T follicular helper cell (primary cell): ENCODE measurements at places on chromosomes 3 and 15.

- DNase-seq = no peak
These were observed 122.3 kb downstream of the ATP1B3 start for GRCh38 chr3:141998669-141999290.

- no peak for DNase-seq
These were observed 63.5 kb downstream of the TLNRD1 start for GRCh38 chr15:81064253-81064652.

DNA sequence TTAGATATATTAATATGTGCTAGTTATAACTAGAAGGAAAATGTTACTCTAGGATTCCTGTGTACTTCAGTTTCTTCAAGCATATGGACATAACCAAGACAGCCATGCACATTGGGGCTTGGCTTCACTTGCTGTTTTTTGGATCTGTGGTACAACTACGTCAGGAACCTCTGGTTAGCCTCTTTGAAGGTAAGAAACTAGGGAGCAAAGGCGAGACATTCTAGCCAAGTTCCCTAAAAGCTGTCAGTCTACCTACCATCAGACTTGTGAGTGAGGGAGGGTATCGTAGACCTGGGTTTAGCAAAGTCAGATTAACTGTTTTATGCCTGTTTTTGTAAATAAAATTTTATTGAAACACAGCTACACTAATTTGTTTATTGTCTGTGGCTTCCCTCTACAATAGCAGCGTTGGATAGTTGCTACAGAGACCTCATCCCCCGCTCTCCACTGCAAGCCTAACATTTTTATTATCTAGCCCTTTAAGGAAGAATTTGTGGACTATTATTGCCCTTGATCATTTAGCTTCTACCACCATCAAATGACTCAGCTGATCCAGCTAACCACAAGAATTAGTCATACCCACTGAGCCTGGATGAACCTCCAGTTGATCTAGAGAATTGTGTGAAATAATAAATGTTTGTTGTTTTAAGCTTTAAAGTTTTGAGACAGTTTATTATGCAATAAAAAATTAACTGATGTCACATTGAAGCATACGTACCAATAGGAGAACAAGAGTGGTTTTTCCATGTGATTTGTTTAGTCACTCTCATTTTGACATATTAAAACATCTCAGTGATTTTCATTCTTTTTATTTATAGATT lies 58.1 kb downstream of the RSRC1 start:
- DNase-seq = no peak

DNA sequence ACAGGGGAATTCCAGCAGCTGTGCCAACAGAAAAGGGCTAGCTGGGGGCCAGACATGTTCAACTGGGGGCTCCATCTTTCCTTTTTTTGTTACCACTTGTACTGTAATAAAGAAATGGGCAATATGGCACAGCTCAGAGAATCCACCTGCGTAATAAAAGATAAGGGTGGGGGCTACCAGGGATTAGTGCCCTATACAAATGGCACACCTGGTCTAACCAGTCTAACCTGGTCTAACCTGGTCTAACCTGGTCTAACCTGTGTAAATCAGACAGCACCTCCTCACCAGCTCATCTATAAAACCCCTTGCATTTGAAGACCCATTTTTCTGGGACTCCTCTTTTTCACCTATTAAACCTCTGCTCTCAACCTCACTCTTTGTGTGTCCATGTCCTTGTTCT lies 26.2 kb upstream of the CLDN16 start:
- DNase-seq = no peak

- DNase-seq = no peak
These were observed 68.7 kb upstream of the MAP4 start for GRCh38 chr3:48084929-48085328.
